ENCODE measurements at places on chromosomes 6 and 20.

DNA sequence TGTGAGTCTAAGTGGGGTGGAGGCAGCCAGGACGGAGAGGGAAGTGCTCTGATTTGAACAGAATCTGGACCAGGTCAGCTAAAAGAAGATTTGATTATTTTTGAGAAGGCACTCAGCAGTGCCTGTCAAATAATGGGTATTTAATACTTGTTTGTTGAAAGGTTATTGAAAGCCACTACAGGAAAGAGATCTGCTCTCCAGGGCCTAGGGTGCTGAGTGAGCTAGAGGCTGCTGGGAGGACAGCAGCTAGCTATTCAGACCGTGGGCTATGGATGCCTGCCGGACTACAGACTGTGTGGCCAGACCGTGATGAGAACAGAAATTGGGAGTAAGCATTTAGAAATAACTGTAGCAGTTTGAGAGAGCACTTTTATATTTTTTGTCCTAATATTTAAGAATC is 8.8 kb downstream of the SLC35F1 start:
- DNase-seq = no peak

DNA sequence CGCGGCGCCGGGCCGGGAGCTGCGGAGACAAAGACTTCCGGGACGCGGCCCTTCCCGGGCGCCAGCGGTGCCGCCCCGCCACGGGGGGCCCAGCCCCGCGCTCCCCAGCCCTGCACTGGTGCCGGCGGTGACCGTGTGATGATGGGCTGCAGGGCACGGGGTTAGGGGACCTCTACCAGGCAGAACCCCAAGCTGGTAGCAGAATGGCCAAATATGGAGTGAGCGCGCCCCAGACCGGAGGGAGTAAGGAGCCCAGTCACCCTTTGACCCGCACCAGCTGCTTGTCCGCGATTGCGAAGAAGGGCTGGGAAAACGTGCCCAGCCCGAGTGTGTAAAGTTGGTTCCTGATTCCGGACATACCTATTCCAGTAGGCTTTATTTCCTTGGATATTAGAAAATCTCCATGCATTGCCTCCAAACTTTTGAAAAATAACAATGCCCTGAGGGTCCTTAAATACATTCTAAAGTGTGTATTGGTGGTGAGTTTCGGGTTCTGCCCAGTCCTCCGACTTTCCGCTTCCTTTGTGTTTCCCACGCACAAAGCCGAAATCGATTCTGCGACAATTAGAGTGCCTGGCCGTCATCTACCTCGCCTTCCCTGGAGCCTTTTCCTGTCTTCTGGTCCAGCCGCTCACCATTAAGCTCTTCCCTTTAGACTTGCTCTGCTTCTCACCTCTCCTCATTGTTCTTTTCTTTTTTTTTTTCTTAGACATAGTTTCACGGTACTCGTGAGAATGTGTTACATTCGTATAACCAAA is 1.1 kb downstream of the ABRACL start:
- DNase-seq = no peak

- DNase-seq = no peak
Observed at GRCh38 chr6:77740380-77740779, 87.5 kb downstream of the MEI4 start.

DNA sequence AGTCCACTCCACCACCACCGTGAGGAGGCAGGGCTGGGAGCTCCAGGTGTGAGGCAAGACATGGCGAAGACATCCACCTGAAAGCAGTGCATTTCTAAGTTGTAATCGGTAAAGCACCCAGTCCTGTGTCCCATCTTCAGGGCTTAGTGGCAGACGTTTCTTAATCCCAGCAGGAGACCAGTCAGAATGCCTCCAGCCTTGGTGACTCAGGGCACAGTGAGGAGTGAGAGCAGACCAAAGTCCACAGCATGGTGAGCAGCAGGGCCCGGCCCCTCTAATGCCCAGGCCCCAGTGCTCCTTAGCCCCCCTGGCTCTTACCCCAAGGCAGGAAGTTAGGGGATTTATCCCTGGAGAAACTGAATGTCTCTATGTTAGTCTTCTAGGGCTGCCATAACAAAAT is 183.9 kb downstream of the SYNDIG1 start:
- DNase-seq = no peak

- DNase-seq = no peak
Observed at GRCh38 chr20:12838261-12838866, 170.4 kb upstream of the SPTLC3 start.

GRCh38 chr6:166270706-166271375 is 37.4 kb downstream of the PRR18 start:
- no peak for DNase-seq

DNA sequence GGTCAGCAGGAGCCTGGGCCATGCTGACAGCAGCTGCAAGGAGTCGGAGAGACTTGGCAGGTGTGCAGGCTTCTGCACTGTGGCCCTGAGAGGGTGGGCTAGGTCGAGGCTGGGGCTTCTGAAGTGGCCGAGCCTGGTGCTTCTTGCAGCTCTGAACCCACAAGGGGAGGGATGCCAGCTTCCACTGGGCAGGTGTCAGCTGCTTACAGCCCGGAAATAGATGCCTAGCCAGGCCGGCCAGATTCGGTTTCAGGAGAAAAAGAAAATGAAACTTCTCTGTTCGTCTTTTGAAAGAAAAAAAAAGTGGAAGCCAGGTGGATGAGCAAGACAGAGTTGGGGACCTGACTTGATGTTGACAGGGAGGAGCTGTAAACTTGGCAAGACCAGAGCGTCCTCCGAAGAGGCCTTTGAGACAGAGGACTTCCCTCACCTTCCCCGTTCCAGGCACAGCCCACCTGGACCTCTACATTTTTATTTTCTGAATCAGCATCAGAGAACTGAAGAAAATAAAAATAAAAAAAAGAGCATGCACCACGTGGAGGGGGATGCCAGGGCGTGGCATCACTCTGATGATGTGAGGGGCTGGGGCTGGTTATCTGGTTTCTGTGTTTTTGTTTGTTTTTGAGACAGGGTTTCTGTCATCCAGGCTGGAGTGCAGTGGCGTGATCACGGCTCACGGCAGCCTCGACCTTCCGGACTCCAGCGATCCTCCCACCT is at the start of gene ZBP1:
TSS of gene ZBP1 (minus strand) at position 153 of the 717 bp plus-strand sequence. CDS start at position 22, 131 bp downstream.
- DNase-seq = no peak

- no peak for DNase-seq
Observed at GRCh38 chr6:114713690-114714089, 370.9 kb upstream of the HS3ST5 start.

DNA sequence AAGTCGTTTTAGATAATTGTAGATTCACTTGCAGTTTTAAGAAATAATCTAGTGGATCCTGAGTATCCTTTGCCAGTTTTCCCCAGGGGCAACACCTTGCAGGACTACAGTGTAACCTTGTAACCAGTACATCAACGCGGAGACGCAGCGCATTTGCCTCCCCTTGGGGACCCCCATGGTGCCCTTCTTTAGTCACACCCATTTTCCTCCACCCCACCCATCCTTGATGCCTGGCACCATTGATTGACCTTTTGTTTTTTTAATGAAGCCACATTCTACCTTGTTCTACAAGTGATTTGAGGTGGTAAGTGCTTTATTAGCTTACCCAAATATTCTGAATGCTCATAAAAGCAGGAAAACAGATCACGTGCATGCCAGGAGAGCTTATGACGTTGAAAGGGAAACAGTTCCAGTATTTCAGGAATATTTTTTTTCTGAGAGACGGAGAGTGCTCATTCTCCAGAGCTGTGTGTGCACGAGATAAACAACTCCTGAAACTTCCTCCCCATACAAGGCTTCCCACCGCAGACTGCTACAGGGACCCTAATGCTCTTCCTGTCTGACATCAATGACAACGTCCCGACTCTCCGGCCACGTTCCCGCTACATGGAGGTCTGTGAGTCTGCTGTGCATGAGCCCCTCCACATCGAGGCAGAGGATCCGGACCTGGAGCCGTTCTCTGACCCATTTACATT is 35.7 kb downstream of the CDH26 start:
- no peak for DNase-seq

DNA sequence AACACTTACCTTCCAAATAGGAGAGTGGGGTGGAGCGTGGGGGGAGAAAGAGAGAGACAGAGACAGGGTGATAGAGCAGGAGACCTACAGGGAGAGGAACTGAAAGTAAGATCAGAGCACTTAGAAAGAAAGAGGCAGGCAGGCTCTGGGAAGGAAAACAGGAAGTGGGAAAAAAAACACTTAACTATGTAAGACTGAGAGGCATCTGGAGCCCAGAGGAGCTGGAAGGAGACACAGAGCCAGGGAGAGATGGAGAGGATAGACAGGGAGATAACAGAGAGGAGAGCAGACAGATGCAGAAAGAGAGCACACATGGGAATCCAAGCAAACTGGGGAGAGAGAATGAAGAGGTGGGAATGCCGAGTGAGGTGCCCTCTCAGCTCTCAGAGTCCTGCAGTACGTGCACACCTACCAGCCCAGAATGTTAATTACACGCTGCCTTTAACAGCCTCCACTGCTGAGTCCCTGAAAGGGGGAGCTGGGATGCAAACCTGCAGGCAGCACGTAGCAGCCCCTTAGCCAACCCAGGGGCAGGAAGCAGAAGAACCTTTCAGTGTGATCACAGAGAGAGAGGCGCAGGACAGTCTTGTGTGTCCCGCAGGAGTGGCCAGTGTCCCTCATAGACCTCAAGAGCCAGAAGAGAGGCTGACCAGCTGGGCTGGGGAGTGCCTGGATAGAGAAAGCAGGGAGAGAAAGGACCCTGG is 132.7 kb upstream of the LRFN2 start:
- DNase-seq = no peak

DNA sequence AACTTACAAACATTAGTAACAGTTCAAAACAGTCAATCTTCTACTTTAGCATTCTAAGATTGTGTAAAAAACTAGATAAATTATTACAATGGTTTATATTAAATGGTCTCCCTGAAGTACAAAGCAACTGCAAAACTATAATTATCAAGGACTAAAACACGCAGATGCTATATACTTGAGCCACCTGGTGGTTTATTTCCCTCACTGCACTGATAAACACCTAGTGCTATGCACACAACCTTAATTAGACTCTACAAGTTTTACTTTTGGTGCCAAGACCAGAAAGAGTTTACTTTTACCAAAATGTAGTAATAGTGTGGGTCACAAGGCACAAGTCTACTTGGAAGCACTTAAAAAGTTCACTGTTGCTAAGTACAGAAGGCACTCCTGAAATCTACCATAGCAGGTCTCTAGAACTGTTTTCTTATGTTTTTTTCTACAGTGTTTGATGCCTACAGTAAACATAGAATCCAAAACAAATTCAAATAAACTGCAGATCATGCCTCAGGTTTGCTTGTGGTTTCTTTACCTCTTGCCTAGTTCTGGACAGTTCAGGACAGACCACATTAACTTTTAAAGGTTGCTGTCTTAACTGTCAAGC is 49.2 kb downstream of the GMDS start:
- peak; percentile 61 for DNase-seq

GRCh38 chr6:50047026-50047425 is 2.7 kb downstream of the DEFB112 start:
- DNase-seq = no peak

GRCh38 chr6:54192993-54193392 is 81.8 kb downstream of the MLIP start:
- DNase-seq = no peak

DNA sequence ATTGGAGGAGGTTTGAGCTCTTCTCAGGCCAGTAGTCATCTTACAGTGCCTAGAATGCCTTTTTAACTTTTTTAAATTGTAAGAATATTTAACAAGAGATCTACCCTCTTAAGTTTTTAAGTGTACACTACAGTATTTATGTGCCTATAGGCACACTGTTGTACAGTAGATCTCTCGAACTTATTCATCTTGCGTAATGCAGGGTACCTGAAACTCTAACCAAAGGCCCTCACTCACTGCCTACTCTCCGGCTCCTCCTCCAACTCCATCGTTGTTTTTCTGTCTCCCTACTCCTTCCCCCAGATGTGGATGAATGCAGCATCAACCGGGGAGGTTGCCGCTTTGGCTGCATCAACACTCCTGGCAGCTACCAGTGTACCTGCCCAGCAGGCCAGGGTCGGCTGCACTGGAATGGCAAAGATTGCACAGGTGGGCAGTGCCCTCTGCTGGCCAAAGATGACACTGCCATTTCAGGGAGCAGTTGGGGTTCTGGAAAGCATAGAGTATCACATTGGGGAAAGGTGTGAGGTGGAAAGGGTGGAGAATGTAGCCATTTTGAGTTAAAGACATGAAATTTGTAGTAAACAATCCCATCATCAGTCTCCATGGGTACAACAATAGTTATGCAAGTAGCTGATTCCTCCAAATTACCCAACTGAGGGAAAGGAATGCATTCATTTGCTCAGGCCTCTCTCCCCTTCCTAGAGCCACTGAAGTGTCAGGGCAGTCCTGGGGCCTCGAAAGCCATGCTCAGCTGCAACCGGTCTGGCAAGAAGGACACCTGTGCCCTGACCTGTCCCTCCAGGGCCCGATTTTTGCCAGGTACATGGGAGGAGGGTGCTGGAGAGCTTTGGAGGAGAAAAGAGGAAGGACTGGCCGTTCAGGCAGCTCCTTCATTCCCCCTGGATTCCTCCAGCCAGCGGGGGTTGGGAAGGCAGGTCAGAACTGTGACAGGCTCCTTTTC is 18.4 kb upstream of the ZNF76 start:
- peak; percentile 44 for DNase-seq

- DNase-seq = no peak
Observed at GRCh38 chr6:159739341-159739740, 12.0 kb downstream of the WTAP start.

DNA sequence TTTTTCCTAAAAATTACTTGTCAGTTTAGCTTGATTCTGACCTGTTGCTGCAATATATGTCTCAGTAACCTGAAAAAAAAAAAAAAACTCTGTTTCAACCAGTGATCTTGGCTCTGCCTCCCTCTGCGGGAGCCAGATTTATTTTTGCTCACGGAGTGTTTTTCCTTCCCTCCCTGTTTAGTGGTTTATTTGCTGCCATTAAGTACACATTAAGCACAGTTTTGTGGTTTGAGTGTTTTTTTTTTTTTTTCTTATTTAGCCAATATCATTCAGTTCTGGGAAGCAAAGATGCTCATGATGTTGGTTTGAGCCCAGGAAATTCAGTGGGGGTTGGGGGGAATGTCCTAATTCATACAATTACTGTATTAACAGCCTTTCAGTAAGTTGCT is 110.1 kb upstream of the GPR6 start:
- DNase-seq = no peak

DNA sequence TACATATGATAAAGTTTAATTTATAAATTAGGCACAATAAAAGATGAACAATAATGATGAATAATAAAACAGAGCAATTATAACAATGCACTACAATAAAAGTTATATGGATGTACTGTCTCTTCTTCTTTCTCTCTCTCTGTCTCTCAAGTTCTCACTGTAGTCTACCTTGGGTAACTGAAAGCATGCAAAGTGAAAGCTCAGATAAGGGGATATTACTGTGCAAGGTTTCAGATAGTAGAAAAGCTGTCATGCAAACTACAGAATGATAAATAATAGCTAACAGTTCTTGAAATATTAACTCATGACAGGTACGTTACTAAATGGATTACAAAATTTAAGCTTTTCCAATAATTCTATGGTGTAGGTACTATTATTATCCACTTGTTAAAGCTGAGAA is 311.9 kb upstream of the PRDM1 start:
- DNase-seq = no peak

DNA sequence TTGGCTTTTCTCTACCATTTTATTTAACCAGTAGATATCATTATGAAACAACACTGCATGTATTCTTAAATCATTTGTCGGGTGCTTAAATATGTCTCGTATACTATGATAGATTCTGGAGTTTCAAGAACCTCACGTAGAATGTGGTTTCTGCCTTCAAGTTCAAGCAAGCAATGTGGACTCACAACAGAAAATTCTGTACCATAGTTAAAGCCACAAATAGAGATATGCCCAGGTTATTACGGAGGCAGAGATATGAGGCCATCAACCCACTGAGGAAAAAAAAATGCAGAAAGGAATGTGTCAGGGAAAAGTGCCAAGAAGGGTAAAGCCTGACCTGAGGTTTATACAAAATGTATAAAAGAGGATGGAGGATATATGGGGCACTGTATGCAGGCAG is 109.9 kb downstream of the GFRAL start:
- no peak for DNase-seq

All from NCI-H1930 (cell line).